Hindlimb muscle (tissue), 1 donor: ENCODE measurements at places on chromosomes 6 and 20.

GRCh38 chr6:56091159-56091869 lies 156.1 kb downstream of the COL21A1 start:
- DNase-seq: no peak

DNA sequence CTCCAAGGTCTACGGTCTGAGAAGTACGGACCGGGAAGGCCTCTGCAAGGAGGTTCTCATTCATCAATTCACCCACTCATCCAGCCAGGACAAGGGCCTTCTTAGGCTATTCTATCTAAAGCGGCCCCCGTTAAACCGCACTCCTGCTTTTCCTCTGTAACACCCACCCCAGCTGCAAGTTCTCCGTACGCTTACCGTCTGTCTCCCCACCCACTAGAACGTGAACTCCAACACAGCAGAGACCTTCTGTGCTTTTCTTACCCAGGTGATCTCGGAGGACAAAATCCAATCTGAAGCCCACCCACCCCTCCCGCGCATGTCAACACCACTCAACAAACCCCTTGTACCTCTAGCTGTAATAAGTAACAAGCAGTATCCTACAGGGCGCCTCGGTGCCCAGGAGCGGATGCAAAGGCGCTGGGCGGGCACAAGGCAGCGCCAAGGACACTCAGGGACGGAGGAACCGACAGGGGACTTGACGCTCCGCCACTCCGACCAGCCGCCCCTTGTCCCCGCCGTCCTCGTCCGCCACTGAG lies 351 bp downstream of the AURKA start:
- no peak for DNase-seq

DNA sequence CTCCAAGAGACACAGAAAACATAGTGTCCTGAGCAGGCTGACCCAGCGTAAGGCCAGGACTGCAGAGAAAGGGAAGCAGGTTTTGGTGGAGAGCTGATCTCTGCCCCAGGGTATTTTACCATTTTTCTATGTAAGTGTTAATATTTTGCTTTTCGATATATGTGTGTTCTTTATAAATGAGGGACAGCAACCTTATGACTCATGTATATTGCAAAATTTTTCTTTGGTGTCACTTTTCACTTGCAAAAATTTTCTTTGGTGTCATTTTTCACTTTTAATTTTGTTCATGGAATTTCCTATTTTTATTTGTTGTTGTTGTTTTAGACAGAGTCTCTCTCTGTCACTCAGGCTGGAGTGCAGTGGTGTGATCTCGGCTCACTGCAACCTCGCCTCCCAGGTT lies 34.6 kb upstream of the PXDC1 start:
- DNase-seq: no peak

DNA sequence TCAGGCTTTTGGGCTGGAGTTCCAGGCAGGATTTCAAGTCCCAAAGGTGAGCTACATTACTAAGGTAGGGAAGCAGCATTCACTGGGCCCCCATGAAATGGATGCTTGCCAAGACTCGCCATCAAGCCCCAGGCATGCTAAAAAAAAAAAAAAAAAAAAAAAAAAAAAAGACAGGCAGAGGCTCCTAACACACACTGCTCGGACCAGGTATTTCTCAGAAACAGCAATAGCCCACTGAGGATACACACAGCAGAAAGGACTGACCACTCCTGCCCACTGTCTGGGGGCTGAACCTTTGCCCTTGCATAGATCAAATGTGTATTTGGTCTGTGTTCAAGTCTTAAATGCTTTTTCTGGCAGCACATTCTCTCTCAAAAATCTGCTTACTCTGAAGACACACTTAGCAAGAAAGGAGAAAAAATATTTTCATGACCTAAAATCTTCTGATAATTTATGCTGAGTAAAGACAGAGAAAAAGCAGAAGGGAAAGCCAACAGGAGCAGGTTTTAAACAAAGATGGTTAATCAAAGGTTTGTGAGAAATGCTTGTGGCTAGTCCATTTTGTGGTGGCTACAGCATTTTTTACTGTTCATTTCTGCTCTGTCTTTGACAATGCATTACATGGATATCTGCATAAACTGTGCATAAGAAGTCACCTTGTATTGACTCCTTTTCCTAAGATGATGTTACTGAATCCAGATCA lies 37.9 kb upstream of the BEND6 start:
- no peak for DNase-seq

DNA sequence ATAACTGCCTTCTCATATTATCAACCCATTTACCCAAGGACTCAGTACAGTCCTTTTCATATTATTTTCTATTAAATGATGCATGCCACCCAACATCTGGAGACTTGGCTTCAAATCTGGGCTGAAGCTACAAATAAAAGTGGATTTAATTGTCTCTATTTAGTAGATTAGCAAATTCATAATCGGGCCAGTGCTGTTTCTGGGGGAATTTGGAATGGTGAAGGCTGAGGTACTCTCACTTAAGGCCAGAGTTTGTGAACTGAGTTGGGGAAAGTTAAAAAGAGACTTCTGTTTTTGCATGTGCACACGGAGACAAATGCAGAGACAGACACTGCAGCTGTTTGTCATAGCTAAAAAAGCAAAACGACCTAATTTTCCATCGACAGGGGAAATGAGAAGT lies 100.9 kb downstream of the PFDN4 start:
- DNase-seq: no peak

GRCh38 chr6:5698318-5698717 lies 308.4 kb downstream of the NRN1 start:
- DNase-seq: no peak

- DNase-seq: no peak
Observed at GRCh38 chr6:3240595-3240994, 13.1 kb upstream of the TUBB2B start.

DNA sequence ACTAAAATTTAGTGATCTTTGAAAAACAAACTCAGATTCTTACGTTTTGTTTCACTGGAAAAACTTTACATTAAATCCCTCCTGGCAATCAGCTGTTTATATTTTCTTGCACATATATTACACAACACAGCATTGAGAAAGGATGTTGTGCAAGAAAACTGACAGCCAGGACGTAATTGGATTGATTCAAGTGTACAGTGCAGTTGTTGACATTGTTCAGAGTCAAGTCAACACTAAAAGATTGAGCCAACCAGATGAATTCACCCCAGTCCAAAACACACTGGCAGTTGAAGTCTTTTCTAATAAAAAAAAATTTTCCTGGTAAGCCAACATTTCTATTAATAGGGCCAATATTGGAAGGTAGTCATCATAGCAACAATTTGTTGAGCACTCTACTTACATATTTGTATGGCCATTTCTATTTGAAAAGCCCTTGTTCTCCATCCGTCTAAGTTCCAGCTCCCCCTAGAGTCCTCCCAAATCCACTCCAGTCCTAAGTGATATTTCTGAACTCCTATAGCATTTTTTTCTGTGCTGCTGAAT lies 20.9 kb upstream of the VNN1 start:
- no peak for DNase-seq
